ENCODE measurements at places on chromosomes 1 and 21. TPM values are rescaled to one million over a fixed set of nuclear protein-coding genes. Genes with fewer than 3 reads are reported as not detected.
A peak's percentile ranks its signal among the peaks of the same experiment; 100 is the strongest.

DNA sequence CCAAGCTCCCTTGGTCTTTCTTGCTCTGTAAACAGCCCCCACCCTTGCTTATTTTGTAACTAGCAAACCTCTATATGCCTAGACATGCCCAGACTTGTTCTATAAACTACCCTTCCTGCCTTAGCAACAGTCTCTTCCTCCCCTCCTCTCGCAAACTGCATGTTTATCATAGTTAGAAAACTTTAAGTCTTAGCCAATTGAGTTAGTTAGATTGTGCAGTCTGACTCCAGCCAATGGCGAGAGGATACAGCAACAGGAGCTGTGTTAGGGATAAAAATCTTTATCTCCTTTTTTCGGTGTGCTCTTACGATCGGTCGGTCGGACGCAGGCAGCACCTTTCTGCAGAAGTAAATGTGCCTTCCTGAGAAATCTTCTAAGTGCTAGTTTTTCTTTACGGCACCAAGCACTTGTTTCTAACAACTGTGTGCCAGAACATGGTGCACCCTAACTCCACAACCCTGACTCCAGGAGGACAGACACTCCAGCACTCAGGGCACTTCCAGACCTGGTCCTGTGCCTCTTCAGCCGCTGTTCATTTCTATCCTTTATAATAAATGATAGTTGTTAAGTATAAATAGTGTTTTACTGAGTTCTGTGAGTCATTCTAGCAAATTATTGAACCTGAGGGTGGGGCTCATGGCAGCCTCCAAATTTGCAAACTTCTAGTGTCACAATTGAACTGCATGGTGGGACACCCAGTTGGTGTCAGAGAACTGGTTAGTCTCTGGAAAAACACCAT, 25.7 kb upstream of the GNG4 start:
- DNase-seq, result no peak

GRCh38 chr1:25543425-25544242, at the start of gene LDLRAP1:
Gene LDLRAP1 (plus strand): TSS chr1:25543606. CDS start chr1:25543699, 93 bp downstream.
- DNase-seq, result peak; percentile 70

GRCh38 chr1:161864577-161864976, 98.5 kb downstream of the ATF6 start:
- peak; percentile 53 for DNase-seq

DNA sequence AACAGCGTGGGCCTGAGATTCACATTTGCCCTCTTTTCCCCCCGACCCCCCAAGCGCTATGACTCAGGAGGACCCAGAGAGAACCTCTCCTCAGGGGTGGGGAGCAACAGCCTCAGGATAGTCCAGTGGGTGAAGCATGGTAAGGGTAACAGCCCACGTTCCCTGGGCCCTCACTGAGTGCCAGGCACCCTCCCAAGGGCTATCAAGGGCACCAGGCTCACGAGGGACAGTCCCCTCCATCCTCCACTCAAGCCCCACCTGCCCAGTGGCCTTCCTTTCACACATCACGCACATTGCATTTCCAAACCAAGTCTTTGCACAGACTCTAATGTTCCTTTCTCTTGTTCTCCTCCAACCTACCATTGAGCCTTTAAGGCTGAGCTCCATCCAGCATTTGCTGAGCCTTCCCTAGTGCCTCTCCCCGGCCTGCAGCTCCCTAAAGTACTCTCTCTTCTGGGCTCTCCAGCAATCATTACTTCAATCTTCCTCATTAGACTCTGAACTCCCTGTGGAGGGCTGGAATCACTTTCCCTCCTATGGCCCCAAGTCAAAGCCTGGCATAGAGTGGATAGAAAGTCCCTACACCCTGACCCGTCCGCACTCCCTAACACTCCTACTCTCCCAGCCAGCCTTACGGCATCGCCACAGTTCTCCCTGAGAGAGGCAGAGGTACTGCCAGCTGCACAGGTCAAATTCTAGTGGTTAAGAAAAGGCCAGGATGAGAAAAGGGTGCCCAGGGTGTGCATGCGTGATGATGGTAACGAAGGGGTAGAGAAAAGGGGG, 1.0 kb downstream of the AKR7A2 start:
- peak; percentile 34 for DNase-seq

DNA sequence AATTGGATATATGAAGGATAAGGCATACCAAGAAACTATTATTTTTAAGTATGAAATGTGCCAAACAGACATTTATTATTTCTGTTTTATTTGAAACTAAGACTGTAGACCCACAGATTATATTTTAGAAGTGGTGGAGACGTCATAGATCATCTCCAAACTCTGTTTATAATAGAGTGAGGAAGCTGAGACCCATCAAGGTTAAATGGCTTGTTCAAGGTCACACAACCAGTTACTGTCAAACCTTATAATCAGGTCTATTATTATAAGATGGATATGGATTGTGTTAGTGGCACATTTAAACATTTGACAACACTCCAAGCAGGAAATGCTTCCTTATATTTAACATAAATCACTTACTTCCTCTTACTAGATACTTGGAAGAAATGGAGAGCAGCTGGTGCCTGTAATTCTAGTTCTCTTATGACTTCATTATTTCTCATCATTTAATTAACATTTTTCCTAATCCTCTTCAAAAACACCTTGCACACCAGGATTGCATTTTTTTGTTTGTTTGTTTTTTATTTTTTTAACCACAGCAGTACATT, 117.0 kb downstream of the NEK7 start:
- DNase-seq, result no peak

DNA sequence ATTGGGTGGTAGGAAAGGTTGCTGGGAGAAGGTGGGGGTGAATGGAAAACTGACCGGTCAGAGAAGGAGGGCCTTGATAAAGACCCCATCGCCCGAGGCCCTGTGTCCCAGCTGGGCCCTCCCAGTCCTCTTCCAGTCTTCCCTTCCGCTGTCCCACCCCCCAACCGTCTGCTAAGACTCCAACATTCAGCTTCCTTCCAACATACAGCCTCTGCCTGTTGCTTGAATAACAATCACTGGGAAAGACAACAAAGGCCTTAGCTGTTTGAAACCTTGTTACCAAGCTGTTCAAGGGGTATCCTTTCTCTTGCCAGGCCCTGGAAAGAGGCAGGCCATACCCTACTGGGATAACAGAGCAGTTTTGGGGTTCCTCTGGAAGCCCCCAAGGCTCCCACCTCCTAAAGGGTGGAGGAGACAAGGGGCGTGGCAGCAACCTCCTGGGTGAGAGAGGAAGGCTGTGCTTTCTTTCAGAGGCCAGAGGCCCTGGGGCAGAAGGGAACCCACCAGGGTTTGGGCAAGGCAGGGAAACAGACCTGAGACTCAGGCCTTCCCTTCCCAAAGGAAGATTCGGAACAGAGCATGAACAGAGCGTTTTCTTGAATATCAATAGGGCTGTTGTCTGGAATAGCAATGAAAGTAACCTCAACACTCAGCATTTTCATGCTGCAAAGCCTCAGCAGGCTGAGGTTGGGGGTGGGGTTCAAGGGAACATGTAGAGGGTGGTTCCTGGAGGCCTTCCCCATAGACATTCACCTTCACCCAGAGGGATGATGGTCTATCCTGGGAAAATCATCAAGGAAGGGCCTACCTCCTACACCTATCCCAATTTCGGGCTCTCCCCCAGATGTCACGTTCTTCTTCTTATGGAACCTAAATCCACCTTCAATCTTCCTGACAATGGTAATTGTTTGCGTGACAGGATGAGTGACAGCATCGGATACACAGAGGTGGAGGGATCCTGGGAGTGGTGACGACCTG, 4.1 kb downstream of the ETNK2 start:
- no peak for DNase-seq

- peak; percentile 1 for DNase-seq
These were observed 574.0 kb downstream of the KCNT2 start for GRCh38 chr1:196034080-196034706.

DNA sequence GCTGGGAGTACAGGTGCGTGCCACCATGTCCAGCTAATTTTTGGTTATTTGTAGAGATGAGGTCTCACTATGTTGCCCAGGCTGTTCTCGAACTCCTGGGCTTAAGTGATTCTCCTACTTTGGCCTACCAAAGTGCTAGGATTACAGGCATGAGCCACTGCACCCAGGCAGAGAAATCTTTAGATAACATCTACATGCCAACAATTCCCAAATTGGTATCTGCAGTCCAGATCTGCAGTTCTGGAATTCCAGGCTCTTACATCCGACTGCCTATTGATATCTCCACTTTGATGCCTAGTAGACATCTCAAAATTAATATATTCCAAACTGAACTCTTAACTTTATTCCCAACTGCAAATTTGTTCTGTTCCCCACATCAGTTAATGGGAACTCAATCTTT, 23.3 kb downstream of the INAVA start:
- DNase-seq, result no peak

DNA sequence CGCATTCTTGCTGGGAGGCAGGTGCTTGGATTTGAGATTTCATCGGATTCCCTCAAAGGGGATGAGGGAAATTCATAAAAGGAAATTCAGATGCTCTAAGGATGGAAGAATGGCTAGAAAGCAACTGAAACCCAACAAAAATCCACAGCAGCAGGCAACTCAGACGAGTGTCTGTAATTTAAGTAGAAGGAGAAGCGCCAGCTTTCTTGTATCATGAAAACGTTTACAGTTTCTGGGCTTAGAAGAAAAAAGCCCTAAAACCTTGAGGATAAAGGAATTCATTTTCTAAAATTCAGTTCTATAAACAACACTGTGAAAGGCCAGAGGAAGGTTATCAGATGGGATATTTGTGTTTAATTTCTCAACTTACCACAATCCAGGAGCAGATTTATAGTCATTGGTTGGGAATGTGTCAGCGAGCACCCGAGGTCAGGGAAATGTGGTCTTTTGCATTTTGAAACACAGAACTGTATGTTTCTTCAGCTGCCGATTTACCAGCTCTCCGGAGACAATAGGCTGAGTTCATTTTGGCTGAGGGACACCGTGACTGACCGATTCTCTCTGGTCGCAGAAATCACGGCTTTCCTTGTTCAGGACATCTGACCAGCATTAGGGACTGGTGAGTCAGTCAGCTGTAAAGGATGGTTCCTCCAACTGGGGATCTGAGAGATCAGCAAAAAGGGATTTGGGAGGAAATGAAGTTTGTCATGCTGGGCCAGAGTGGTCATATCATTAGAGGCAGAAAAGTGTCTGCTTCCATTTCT, 111.6 kb upstream of the ERRFI1 start:
- peak; percentile 99 for DNase-seq

- no peak for DNase-seq
These were observed 779.3 kb upstream of the BRINP3 start for GRCh38 chr1:191256917-191257316.

DNA sequence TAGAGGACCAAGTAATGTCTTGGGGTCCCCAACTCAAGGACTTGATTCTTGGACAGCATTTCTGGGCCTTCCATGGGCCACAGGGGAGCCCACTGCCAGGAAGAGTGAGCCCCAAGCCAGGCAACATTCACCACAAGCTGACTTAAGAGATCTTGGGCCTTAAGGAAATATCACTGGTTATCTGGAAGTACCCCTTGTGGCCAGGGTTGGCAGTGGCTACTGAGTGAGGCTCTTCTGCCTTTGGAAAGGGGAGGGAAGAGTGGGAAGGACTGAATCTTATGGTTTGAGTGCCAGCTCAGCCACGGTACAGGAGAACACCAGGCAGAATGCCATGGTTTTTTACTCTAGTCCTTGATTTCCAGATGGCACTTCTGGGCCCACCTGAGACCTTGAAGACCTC, 228.9 kb upstream of the RGS18 start:
- DNase-seq, result no peak

DNA sequence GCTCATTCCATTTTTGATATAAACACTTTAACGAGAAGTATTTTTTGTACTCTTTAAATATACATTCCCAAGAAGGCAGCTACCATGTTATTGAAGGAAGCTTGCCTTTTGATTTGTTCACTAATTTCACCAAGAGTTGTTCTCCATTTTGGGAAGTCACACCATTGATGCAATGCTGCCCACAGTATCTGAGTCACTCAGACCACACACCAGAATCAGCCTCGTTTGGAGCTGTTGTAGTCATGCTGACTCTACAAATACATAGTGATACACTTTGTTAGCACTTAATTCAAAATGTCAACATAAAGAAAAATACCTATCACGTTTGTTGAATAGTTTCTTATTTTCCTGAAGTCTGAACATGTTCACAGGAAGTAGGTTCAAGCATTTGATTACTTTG, 78.7 kb downstream of the PAPPA2 start:
- DNase-seq, result no peak

GRCh38 chr1:228206582-228207351, 1.1 kb upstream of the OBSCN start:
- peak; percentile 30 for DNase-seq

GRCh38 chr1:231407547-231408396, 14.3 kb downstream of the EGLN1 start:
- DNase-seq, result peak; percentile 51

GRCh38 chr1:115830963-115831362, 10.0 kb downstream of the NHLH2 start:
- no peak for DNase-seq

DNA sequence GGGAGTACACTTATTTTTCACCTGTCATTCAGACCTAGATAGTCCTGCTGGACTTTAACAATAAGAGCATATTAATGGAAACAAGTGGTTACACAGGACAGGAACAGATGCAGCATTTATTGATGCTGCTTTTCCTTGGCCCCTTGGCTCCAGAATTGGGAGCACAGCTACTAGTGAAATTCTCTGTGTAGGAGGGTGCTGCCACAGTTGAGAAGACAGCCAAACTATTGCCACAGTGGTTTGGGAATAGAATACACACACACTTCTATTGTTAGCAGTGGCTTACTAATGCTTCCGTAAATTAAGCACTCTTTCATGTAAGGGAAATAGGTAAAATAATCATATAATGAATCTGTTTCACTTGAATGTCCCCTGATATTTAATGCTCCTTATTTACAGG, 105.3 kb upstream of the TENT5C start:
- no peak for DNase-seq

Gene FCN3
- not detected for total RNA-seq

Gene GPR153
- total RNA-seq, result 9.1 TPM

Gene FCRL5
- total RNA-seq, result not detected

Gene TMEM269
- total RNA-seq, result 0.02 TPM

Gene COL18A1
- total RNA-seq, result 347 TPM
